ENCODE measurements at places on chromosomes 13 and 19.

DNA sequence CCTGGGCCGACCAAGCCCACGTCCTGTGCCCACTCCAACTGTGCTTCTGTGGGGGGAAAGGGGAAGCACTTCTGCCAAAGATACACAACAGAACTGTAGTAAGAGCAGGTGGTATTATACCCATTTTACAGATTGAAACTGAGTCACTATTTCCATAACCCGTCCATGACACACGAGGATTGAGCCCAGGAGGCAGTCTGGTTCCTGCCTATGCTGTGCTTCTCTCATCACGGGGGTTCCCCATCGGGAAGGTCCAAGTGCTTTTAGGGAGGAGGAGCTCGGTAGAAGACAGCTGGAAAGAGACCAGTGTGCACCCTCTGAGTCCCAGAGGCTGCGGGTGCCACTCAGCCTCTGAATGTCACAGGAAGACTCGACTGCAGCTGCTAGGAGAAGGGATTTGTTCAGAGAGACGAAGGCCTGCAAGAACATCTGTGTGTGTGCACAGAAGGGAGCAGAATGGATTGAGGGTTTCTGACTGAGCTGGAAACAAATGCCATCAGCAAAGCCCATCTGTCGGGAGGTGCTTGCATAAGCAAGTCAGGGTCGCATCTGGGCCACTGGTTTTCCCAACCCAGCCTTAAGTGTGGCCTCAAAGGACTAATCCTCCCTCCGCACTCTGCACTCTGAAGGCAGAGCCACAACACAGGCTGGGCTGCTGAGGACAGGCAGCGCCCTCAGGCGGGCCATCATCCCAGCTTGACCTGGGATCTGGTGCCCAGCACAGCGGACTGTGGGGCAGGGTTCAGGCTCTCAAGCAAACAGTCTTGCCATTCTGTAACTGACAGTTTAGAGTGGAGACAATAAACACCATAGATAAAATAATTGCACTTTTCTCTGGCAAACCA, 150.0 kb downstream of the DPF1 start:
- no peak for DNase-seq

GRCh38 chr19:6723738-6724137, 3.3 kb upstream of the C3 start:
- no peak for DNase-seq

DNA sequence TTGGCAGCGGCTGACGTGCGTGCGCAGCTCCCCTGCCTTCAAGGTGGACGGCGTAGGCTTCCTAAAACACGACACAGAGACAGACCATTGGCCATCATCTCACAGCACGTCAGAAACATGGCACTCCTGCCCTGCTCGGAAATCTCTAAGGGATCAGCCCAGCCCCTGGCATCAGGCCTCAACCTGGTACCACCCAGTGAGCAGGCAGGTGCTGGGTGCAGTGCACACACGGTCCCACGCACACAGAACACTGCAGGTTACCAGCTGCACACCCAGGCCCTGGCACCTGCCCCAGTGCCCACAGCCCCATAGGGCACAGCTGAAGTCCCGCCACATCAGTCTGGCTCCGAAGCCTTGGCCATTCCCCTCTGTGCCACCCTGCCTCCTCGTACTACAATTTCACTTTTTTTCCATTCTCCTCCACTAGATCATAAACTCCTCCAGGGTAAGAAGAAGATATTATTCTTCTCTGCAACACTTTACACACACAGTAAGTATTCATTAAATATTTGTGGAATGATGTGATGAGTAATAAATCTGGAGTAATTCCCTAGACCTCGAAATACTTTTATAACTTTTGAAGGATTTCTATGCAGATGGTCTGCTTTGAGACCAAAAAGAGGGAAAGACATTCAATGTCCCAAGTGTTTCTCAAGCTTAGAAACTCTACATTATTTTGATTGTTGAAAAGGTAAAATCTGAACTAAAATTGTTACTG, 156.4 kb downstream of the COL4A1 start:
- no peak for DNase-seq

GRCh38 chr13:75285310-75285709, 196.7 kb downstream of the TBC1D4 start:
- no peak for DNase-seq

DNA sequence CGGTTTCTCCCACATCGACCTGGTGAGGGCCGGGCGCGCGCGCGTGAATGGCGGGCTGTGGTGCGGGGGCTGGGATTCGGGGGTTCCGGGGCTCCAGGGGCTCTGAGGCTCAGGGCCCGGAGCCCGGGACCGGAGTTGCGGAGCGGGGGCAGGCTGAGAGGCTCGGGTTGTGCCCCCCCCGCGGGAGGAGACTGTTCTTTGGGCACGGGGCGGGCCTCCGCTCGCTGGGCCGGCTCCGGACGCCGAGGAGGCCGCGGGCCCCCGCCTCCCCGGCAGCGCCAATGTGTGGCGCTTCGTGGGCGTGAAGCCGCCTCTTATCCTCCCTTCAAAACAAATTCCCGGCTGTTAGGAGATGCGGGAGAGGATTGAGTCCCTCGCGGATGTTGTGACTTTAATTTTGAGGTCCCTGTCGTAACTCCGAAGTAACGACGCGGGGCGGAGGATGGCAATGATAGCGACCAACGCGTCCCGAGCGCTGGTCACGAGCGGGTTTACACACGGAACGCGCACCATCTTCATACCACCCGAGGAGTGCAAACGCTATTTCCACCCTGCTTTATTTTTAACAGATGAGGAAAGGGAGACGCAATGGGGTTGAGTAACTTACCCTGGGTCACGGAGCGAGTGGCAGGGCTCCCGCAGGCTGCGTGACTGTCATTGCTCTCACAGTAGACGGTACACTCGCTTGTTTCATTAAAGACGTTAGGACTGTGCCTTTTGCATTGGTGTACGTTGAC, 536 bp downstream of the UBA2 start:
- no peak for DNase-seq

DNA sequence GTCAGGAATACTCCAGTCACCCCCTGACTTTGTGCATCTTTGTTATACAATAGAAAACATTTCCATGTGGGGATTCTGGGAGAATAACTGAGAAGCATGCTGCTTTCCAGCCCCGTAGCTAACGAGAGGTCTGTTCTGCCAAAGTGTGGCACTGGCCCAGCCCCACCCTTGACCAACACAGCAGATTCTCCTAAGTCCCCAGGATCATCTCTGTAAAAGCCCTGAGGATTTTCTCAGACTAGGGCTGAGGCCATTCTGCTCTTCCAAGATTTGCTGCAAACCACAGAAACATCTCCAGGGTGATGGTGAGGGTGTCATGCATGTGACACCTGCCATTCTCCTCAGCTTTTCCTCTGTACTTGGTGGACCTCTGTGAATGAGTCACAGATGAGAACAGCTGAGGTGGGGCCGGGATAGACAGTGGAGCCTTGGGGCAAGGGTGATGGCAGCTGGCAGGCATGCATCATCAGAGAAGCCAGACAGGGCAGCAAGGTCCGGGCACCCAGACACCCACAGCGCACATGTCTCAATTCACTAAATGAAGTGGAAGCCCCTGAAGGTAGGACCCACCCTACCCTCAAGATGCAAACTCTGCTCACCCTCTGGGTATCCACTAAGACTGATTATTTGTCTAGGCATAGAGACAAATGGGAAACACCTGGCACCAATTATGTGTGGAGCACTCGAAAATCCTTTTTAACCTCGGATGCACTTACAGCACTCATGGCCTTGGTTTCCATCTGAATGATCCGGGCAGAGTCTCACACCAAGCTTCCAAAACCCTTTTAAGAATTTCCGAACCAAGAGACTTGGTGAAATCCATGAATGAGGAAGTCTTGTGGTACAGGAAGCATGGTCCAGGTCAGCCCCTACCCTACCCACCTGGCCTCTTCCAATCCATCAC, 20.1 kb upstream of the DOCK9 start:
- DNase-seq, result no peak

DNA sequence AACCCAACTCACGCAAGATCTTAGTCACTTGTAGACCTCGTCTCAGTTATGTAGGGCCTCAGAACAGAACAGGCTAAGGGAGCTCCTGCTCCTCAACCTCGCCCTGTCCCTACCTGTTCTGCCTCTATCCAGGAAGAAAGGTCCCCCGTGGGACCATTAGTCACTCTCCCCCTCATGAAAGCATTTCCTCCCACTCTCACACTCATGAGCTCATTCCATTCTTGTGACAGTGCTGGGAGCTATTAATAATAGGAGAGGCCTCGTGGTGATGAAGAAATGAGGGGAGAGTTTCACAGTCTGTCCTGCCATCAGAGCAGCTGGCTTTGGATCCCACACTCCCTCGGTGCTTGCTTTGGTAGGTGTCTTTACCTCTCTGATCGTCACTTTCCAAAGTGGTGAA, 10.2 kb downstream of the PPP2R1A start:
- no peak for DNase-seq

- DNase-seq, result no peak
These were observed 2041.4 kb downstream of the PCDH9 start for GRCh38 chr13:65188721-65189120.

- DNase-seq, result no peak
These were observed 10.8 kb upstream of the MISP start for GRCh38 chr19:739998-740715.

- no peak for DNase-seq
These were observed 8.0 kb downstream of the RGCC start for GRCh38 chr13:41465241-41465847.
